ENCODE measurements at places on chromosomes 11 and 22.

- no peak for DNase-seq
These were observed 3.5 kb downstream of the MUC2 start for GRCh38 chr11:1078191-1078601.

DNA sequence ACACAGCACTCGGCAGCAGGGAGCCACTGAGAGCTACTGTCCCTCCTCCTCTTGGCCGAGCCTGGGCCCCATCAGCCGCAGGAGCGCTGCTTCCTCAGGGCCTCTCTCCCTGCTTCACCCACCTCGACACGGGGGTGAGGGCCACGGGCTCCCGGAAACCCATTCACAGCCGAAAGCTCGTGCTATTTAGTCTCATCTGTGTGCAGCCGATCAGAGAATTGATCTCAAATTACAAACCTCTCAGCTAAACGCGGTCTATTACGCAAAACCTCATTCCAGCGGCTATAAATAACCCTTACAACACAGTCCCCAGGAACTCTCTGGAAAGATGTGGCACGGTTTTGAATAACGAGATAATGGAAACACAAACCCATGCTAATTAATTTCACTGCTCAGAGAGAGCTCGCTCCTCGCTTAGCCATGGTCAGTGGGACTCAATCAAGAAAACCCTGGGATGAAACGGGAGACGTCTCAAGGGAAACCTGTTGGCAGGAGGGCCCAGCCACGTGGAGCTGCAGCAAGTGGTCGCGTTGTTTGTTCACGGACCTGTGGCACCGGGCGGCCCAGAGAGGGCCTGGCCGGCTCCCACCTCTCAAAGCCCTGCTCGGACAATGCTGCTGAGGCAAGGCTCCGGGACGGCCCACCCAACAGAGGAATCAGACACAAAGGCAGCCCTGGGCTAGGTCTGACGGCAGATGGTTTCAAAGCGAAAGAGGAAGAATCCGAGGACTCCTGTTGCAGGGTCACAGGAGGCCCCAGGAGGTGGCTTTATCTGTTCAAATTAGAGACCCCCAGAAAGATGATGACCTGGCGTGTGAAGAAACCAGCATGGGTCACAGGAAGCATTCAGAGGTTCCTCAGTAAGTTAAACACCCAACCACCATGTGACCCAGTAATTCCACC, 210.5 kb downstream of the CTTN start:
- DNase-seq: no peak

GRCh38 chr11:72535194-72535547, 100.8 kb upstream of the CLPB start:
- no peak for DNase-seq

- DNase-seq: no peak
These were observed 13.9 kb upstream of the ADSL start for GRCh38 chr22:40332319-40332781.

GRCh38 chr11:122393209-122393860, 262.2 kb upstream of the UBASH3B start:
- DNase-seq: no peak

DNA sequence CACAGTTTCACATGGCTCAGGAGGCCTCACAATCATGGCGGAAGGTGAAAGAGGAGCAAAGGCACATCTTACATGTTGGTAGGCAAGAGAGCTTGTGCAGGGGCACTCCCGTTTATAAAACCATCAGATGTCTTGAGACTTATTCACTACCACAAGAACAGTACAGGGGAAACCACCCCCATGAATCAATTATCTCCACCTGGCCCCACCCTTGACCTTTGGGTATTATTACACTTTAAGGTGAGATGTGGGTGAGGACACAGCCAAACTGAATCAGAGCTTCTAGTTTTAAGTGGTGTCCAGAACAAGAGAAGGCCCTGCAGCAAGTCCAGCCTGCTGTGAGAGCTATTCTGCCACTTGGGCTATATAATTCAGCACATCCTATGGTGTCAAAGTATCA, 493.7 kb downstream of the ETS1 start:
- DNase-seq: no peak

- DNase-seq: no peak
These were observed 42.0 kb downstream of the ME3 start for GRCh38 chr11:86630229-86630981.

Data from activated CD4-positive, alpha-beta T cell treated with anti-CD3 and anti-CD28 coated beads for 24 hours (primary cell).